ENCODE measurements at places on chromosomes 12 and 14.
A peak's percentile ranks its signal among the peaks of the same experiment; 100 is the strongest.

DNA sequence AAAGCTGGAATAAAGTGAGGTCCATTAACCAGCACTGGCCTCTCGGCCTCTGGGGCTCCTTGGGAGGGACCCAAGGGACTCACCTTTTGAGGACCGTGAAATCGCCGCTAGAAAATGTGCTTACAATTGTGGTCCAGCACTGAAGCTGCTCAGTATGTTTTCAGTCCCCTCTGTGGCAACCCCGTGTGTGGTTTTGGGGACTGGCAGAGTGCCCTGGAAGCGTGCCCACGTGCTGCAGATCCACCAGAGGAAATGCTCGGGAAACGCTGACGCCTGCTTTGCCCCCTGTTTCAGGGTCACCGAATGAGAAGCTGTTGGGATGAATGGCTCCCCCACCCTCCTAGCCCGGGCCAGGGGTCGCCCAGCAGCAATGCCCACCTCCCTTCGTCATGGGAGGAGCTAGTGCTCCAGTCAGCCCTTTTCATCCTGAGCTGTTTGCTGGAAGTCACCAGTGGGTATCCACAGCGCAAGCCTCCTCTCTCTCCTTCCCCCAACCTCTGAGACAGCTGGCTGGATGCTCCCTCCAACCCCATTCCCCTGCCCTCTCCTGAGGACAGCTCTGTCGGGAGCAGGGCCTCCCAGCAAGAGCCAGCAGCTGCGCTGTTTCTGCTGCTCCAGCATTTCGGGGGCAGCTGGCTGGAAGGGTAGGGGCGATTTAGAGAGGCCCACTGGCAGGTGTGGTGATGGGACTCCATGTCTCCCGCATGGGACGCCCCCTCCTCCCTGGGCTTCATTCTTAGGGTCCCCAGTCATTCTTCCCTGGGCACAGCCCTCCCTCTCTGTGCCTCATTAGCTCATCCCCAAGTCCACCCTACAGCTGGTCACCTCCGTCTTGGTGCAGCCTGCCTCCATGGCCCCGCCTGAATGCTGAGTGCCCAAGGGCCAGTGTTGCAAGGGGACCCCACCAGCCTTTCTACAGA is 33.2 kb upstream of the PPP1R13B start:
- no peak for DNase-seq

GRCh38 chr12:112711026-112711425 is 80.5 kb upstream of the RPH3A start:
- DNase-seq, result no peak

DNA sequence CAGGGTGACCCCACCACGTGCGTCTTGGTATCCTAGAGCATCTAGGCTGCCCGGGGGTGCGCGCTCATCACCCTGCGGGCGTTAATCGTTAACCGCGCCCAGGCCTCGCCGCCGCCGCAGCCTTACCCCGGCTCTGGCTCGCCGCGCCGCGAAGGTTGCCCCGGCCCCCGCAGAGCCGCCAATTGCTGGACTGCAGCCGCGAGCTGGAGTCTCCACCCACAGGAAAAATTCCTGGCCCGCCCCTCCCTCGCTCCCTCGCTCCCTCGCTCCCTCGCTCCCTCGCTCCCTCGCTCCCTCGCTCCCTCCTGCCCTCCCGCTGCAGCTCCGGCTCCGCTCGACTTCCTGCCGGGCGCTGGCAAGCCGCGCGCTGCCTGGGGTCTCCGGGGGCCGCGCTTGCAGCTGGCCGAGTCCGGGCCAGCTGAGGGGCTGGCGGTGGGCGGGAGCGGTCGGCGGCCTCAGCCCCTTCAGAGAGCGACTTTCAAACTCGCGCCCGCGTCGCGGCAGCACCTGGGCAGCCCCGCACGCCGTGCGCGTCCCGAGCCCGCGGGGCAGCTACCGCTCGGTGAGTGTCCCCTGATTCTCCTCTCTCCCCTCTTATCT is at the start of gene PLEKHG3:
TSS of gene PLEKHG3 (plus strand) at position 282 of the 600 bp plus-strand sequence. CDS start 23,208 bp downstream, outside the sequence.
- DNase-seq, result peak; percentile 33

DNA sequence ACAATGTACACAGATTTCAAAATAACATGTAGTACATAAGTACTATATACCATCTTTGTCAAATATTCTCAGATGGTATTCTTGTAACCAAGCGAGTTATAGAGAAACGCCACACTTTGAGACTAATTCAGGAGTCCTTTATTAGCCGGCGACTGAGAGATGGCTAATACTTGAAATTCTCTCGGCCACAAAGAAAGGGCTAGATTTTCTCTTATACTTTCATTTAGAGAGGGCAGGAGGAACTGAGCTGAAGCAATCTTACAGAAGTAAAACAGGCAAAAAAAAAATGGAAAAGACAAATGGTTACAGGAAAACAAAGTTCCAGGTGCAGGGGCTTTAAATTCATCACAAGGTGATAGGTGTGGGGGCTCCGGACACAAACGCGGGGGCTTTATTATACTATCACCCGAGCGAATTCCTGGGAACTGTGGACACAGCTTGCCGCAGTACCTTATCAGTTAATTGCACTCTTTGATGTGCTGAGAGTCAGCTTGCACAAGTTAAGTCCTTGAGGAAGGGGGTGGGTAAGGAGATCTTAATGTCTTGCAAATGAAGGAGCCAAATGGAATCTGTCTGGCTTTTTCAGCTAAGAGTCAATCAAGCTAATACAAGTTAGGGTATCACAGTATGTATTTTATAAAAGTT is 382.3 kb downstream of the KCNH5 start:
- no peak for DNase-seq

DNA sequence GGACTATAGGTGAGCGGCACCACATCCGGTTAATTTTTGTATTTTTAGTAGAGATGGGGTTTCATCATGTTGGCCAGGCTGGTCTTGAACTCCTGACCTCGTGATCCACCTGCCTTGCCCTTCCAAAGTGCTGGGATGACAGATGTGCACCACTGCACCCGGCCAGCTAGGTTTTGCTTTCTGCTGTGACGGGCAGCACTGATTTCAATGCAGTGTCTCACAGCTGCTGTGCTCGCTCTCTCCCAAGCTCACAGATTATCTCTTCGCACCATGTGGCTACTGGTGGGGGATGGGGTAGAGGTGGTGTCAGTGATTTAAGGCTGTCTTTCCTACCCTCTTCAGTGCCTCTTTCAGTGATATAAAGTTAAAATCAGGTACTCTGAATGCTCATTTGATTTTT is 909.1 kb downstream of the TRHDE start:
- DNase-seq, result no peak

GRCh38 chr12:67968321-67968720 is 20.9 kb upstream of the IFNG-AS1 start:
- DNase-seq, result no peak

DNA sequence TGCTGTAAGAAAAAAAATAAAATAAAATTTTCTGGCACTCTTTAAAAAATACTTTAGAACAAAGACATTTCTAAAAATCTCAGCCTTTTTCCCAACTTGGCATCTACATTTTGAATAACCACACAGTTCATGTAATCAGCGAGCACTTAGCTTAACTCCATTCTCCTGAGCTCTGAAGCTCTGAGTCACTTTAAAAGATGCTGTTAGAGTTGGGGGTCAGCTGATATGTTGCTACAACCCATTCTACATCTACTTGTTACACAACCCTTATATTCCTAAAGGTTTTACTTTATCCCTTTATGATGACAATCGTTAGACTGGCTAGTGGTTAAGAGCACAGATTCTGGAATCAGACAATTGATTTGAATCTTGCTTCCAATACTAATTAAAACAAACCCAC is 48.3 kb downstream of the SLC41A2 start:
- no peak for DNase-seq

GRCh38 chr14:104283197-104284106 is 145.1 kb downstream of the KIF26A start:
- DNase-seq, result no peak

DNA sequence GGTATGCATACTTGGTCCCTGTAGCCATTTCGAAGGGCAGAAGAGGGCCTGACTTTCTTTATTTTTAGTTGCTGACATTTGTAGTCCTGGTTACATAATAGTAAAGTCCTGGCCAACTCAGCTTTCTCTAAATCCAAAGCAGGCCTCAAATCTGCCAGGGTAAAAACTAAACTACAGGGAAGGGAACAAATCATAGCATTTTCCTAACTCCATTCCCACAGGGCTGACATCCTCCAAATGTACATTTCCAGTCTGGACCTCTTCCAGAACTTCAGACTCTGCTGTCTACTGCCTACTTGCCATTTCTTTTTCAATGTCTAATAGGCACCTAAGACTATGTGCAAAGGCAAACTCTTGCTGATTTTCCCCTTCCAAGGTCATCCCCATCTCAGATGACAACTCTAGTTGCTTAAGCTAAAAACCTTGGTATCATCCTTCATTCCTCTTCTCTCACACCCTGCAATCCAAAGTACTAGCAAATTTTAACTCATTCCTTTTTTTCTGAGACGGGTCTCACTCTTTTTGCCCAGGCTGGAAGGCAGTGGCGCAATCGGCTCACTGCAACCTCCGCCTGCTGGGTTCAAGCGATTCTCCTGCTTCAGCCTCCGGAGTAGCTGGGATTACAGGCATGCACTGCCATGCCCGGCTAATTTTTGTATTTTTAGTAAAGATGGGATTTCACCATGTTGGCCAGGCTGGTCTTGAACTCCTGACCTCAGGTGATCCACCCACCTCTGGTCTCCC is 2.0 kb downstream of the DDIT3 start:
- DNase-seq, result no peak

DNA sequence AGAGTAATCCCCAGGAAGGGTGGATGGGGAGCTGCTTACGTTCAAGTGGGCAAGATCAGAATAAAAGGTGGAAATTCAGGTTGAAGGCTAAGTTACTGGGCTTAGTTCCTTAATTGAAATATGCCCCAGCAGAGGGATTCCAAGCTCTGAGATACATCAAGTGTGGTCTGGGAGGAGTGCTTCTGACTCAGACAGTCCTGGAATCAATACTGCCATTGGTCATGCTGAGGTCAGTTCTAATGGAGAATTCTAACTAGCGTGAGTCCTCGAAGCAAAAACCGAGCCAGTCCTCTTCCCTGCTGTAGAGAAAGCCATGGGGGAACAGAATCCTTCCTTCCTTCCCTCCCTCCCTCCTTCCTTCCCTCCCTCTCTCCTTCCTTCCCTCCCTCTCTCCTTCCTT is 39.9 kb downstream of the NOS1 start:
- no peak for DNase-seq

- DNase-seq, result no peak
These were observed 754 bp upstream of the BCL2L14 start for GRCh38 chr12:12069821-12070548.

DNA sequence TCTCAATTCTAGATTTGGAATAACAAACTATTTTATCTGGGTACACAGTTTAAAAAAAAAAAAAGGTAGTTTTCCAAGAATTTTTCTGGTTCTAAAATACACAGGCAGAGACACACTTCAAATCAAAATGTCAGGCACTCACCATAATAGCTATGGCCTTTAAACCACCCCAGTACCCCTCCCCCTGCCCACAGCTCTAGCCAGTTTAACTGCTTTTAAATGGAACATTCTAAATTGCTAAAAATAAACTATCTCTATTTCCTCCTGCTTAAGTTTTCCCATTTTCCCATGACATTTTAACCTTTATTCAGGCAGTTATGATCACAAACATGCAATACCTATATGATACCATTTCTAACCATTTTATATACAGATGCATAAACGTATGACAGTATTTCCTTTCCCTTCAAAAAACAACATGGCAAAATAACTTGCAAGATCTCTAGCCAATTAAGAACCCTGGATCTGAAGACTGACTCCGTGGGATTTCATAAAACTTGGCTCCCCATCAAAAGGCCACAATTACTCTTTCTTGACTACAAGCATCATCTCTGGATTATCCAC is 46.3 kb downstream of the PPP2R5E start:
- DNase-seq, result no peak

DNA sequence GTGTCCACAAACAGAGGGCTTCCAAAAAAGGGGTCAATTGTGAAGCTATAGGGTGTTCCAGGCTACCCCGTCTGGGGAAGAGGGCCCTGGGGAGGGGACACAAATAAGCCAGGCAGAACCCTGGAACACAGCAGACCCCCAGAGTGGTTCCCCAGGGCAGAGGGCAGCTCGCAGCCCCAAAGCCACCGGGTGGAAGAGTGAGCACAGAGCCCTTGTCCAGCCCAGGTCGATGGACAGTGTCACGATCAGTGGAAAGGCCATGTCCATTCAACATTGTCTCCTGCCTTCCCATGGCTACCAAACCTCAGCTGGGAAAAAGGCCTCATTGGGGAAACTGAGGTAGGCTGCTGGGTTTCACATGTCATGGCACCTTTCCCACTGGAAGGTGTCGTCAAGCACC is 131.4 kb downstream of the DICER1 start:
- no peak for DNase-seq

- no peak for DNase-seq
These were observed 8.4 kb downstream of the SYNDIG1L start for GRCh38 chr14:74417611-74418010.

DNA sequence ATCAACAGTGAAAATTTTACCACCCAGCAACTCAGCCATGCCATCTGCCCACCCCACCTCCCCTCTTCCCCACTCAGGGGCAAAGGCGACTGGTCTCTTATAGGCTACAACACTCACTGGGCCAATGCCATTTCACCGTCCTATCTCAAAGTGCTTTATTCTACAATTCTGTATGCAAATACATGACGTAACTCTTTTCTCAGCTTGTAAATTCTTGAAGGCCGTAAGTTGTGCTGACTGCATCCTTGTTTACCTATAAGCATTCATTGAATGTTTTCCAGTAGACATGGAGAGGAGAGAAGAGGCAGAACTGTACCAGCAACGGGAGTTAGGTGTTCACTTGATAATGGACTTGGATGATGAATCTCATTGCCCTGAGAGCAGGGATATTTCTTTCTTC is 15.6 kb downstream of the BCL2L14 start:
- DNase-seq, result no peak

- no peak for DNase-seq
These were observed 153.0 kb upstream of the DIO2 start for GRCh38 chr14:80364274-80364673.

GRCh38 chr14:69760810-69761209 is 6.1 kb upstream of the SRSF5 start:
- DNase-seq, result no peak

DNA sequence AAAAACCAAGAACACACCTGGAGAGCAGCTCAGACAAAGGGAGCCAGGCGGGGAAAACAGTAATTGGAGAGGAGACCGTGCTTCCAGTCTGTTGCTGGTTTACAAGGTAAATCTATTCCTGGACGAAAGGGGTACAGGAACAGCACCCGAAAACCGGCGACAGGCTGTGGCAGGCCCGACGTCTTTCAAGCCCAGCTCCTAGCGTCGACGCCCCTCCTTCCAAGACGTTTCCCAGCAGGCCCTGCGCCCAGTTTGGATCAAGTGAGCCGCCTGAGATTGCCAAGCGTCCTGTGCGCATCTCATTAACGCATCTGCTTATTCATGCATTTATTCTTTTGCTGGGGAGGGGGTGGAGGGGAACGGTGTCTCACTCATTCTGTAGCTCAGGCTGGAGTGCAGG is 1.4 kb downstream of the C12orf56 start:
- no peak for DNase-seq

DNA sequence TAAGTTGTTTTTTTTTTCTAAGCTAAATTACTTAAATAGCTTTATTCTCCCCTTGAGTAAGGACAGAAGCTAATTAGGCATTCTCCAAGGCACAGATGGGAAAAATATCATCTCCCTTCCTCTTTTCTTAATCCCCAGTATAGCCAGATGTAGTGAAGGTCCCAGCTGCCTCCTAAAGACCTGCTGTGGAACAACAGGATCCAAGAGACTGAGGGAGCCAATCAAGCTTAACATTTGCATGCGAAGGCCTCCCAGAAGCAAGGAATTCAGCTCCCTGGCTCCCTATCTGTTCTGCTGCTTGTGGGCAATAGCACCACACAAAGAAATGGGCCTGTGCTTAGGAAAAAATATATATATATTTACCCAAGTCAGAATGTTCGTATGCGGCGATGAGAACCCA is 255.2 kb downstream of the SYT1 start:
- no peak for DNase-seq

- DNase-seq, result no peak
These were observed 8.8 kb upstream of the EGLN3 start for GRCh38 chr14:33959692-33960151.
